Stimulated activated CD4-positive, alpha-beta T cell treated with anti-CD3 and anti-CD28 coated beads, Interleukin-1b, Interleukin-23, amount 100 ng/mL, for 1 hour (primary cell): ENCODE measurements at places on chromosomes 12 and 14.

- DNase-seq = no peak
Measured at GRCh38 chr14:91078095-91078737, 17.8 kb upstream of the RPS6KA5 start.

DNA sequence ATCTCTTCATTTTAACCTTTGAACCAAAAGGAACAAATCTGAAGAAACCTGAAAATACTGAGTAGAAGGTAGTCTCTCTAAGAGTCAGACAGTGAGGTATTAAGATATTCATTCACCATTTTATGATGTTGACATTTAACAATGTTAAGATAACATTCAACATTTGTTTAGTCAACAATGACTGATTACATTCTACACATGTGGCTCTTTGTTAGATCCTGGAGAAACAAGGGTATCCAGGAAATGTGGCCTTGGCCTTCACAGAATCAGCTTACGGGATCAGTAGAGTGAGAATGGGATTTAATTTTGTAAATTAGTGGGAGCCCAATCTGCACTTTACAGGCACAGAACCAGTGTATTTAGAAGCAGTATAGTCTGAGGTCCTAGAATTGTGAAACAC lies 355.5 kb downstream of the KCNH5 start:
- DNase-seq = no peak

- no peak for DNase-seq
Measured at GRCh38 chr14:103693515-103693914, 21.7 kb downstream of the XRCC3 start.

DNA sequence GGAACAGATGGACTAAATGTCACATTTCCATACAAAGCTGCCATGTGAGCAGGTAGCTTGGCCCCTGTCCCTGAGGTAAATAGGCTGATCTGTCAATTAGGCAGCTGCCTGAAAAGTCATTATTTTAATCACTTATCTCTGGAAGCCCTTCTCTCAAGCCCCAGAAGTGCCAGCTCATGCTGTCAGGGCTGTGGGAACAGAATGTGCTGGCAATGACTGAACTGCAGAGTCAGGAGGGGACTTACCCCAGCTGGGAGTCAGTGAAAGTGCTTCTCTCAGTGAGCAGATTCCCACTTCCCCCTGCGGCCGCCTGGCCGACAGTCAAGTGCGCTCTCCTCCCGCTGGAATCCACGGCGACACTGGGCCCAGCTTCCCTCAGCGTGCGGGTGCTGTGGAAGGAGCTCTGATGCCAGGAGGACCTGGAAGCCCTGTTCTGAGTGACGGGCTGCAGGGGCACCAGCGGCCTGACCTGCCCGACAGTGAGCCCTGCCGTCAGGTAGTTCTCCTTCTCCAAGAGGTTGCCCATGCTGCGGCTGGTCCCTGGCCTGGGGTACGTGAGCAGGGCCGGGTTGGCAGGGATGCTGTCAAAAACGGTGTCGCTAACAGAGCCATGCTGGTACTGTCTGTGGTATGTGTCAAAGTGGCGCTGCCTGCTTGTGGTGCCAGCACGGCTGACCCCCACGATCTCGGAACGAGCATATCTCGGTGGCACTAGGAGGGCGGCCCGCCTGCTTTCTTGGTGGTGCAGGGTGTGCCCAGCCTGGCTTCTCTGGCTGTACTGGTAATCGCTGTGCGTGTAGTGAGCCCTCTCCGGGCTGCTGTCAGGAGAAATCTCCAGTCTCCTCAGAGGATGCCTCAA lies 18.7 kb downstream of the PKP2 start:
- DNase-seq = no peak

GRCh38 chr12:57769594-57769993 lies 2.3 kb downstream of the METTL1 start:
- DNase-seq = no peak

GRCh38 chr12:1108276-1108675 lies 117.3 kb downstream of the ERC1 start:
- no peak for DNase-seq

DNA sequence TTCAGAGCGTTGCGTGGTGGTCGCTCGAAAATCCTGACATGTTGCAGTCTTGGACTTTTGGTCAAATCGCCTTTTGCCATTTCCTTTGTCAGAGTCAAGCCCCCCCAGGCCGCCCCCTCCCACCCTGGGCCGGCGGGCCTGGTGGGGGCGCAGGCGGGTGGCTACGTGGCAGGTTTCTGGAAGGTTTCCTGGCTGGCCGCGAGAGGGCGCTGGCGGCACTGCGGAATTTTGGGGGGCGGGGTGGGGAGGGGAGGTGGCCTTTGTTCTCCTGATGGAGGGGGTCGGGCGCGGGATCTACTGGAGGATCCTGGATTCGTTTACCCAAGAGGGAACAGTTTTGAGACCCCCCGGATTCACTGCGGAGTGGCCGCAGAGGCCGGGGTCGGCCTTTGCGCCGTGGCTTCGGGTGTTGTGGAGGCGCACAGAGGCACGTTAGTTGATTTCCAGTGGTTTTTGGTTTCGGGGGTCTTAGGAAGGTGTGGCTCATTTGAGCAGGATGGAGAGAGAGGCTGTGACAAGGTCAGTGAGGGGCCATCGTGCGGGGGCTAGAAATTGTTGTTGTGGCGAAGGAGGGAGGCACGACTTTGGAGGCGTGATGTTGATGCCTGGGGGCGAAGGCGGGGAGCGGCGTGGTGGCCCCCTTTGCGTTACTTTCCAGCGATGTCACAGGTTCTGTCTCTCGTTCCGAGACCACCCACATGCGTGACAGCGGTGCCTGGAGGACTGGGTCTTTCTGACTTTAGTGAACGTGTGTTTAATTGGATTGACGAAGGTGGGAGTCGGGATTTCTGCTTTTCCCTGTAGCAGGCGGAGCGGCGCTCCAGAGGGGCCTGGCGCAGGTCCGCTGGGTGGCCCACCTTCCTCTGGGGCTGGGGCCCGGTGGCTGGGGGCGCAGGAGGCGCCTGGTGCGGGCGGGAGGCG lies 1.4 kb downstream of the MEG3 start:
- no peak for DNase-seq

GRCh38 chr12:114735011-114735410 lies 51.0 kb upstream of the TBX3 start:
- no peak for DNase-seq
